NCI-H1092 (cell line): ENCODE measurements at places on chromosomes 1 and 21.

DNA sequence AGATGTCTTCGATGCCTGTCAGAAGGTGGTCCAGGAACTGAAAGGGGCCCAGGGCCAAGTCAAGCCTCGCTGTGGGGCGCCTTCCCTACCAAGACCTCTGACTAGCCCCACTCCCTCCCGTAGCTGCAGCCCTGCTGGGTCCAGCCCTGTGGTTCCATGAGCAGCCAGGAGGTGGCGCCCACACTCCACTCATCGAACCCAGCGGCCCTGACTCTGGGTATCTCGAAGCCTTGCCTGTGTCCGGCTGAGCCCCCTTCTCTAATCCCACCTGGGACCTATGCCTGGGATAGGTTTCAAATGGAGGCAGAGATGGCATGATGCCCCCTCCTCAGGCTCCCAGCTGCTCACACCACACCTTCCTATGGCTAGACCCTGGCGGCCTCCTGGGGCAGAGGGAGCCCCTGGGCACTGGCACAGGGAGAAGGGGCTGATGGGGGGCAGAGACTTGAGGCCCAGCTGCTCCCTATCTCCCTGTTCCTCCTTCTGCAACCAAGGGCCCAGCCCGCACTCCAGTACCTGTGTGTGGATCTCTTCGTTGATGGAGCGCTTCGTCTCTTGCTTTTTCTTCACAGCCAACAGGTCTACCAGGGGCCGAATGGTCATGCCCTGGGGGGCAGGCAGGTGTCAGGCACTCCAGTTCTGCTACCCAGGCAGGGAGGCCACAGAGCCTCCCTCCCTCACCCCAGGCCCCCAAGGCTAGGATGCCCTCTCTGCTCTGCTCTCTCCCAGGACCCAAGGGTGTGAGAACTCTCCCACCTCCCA, 52.0 kb downstream of the SLC9A1 start:
- DNase-seq = peak; percentile 19

DNA sequence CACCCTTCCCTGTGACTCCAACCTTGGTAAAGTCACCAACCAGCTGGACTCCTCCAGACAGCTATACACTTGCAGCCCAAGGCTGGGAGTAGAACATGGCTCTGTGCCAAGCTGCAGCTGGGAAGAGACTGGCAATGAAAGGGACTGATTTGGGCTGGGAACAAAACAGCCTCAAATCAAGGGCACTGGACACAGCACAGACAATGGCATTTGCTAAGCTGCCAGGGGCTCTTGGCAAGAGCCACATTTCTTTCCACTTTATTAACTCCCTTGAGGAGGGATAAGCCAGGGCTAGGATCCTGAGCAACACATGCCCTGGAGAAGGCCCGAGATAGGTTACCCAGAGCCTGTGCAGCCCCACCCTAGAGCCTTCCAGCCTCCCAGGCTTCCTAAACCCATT, 12.0 kb downstream of the SYT11 start:
- DNase-seq = peak; percentile 89

DNA sequence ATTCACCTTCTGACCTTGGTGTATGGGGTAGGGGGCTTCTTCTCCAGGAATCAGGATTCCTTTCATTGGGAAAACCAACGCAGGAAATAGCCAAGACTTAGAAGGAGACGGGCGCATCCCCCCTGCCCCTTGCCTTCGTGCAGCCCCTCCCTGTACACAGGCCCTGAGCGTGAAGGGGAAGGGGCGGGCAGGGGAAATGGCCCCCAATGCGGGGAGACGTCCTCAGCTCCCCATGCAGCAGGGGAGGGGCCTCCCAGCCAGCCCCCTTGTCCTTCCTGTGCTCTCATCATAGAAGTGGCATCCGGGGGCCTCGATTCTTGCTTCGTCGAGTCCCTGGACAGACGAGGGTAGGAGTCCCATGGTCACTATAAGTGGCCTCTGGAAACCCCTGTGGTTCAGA, 116.9 kb downstream of the AJAP1 start:
- no peak for DNase-seq

- DNase-seq = no peak
Observed at GRCh38 chr1:93177991-93178390, 2.2 kb downstream of the TMED5 start.

GRCh38 chr1:71836904-71837303, 445.4 kb downstream of the NEGR1 start:
- DNase-seq = no peak

DNA sequence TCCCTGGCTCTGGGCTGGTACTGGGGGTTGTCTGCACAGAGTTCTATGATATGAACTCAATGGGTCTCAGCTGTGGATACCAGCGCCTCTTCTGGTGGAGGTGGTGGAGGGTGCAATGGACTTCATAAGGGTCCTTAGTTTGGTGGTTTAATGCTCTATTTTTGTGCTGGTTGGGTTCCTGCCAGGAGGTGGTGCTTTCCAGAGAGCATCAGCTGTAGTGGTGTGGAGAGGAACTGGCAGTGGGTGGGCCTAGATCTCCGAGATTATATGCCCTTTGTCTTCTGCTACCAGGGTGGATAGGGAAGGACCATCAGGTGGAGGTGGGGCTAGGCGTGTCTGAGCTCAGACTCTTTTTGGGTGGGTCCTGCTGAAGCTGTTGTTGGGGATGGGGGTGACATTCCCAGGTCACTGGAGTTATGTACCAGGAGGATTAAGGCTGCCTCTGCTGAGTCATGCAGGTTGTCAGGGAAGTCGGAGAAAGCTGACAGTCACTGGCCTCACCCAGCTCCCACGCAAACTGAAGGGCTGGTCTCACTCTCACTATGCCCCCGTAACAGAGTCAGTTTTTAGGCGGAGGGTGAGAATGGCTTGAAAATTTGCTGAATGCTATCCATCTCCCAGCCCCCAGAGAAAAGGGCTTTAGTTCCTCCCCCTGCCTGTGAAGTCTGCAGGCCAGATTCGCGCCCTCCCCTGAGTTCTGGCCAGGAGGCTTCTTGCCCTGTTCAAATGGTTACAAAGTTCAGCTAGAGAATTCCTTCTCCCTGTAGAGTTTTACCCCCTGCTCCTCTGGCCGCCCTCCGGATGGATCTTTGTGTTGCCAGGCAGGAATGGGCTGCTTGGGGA, 902.9 kb downstream of the LTN1 start:
- no peak for DNase-seq

DNA sequence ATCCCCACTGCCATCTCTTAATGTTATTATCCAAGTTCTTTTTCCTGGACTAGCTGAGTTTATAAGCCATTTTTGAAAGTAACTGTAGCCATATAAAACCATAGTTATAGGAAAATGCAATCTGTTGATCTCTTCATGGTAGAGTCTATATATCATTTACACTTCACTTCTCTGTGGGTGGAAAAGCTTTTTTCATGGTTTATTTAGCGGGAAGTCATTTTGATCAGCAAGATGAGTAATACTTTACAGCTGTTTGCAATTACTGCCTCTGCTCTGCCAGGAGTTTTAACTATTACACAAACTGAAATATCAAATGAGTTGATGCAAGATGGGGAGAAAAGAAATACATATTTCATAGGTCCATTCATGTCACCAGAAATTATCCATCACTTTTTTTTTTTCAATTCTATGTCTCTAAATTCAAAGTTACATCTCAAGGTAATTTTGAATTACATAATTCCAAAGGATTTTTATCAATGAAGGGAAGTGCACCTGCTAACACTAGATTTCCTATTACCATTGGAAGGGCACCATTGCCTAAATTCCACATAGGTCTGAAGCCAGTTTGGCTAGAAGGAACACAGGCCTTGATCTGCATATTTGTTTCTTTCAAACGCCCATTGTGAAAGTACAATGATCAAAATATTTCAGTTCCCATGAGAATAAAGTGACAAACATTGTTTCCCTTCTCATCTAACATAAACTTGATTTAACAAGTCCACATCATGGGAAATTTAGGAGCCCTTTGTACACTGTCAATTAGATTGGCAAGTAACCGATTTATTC, 296.7 kb downstream of the ZNF326 start:
- DNase-seq = no peak

DNA sequence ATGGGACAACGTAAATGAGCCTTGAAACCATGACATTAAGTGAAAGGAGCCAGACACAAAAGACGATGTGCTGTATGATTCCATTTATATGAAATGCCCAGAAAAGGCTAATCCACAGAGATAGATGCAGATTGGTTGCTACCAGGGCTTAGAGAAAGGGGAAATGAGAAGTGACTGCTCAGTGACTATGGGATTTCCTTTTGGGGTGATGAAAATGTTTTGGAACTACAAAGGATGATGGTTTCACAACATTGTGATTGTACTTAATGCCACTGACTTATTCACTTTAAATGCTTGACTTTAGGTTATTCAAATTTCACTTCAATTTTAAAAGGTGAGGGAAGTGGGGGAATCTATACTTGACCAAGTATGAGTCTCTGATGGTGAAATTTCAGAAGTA, 414.3 kb downstream of the SETD4 start:
- DNase-seq = no peak

GRCh38 chr1:184362876-184363275, 24.0 kb upstream of the C1orf21 start:
- DNase-seq = no peak

DNA sequence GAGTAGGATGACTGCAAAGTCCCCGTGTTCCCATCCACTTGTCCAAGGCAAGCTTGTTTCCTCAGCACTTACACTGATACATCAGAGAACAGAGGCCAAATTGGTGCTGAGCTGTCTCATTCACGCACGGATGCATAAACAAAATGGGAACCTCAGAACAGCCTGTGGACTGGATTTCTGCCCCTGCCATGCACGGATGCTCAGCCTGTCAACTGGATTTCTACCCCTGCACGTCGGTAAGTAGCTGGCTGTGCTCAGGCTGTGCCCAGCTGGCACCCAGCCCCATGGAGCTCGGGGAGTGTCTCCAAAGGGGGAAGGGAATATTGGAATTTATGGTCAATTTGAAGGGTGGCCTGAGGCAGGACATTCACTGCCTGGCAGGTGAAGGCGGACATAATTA, 40.8 kb upstream of the TMPRSS2 start:
- DNase-seq = no peak

- DNase-seq = no peak
Observed at GRCh38 chr1:29183287-29183686, 1.6 kb upstream of the SRSF4 start.

DNA sequence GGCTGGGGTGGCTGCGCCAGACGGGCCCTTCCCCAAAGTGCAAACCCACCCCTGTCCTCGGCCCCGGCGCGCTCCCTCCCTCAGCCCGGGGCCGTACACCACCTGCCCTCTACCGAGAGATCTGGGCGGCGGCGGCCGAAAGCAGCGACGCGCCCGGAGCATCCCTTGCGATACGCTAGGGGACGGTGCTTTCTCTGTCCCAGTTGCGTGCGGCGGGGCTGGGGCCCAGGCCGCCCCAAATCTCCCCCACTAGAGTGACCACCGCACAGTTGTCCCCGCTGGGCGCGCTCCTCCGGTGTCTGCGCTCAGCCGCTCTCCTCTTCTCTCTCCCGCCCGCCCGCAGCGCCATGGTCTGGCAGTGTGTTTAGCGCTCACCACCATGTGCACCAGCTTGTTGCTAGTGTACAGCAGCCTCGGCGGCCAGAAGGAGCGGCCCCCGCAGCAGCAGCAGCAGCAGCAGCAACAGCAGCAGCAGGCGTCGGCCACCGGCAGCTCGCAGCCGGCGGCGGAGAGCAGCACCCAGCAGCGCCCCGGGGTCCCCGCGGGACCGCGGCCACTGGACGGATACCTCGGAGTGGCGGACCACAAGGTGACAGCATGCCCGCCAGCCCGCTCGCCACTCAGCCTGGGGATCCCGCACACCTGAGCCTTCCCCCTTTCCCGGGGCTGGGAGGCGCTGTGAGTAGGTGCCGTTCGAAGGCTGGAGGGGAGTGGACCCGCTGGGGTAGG, 1.0 kb downstream of the ST6GALNAC5 start:
- DNase-seq = peak; percentile 16

GRCh38 chr21:44779417-44780136, 22.0 kb downstream of the UBE2G2 start:
- DNase-seq = no peak

- DNase-seq = no peak
Observed at GRCh38 chr1:170700842-170701615, 37.1 kb downstream of the PRRX1 start.

GRCh38 chr1:53575955-53576320, 116.7 kb downstream of the DMRTB1 start:
- DNase-seq = no peak
